ENCODE measurements at places on chromosomes 2 and 18. TPM values are rescaled to one million over a fixed set of nuclear protein-coding genes. Genes with fewer than 3 reads are reported as not detected.
A peak's percentile ranks its signal among the peaks of the same experiment; 100 is the strongest.

DNA sequence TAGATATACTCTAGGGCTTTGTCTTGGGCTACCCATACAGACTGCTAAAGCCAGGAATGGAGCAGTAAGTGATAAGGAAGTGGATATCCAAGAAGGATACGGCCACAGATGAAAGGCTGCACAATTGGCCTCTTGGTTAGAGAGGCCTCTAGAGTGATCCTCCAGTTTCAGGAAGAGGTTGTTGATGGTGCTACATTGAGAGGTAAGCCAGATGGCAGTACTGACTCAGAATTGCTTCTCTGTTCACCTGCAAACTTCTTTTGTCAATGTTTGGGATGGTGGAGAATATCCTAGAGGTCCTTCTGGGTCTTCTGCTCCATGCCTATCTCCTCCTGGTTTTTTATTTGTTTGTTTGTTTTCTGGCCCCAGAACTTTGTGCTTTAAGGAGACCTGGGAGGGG lies 226.8 kb upstream of the LRRTM1 start:
- no peaks in the 10 kb centered on the region for H3K4me1 ChIP-seq
- DNase-seq, result no peak
- H3K4me3 ChIP-seq, result no peak overlapping the region
- no peak overlapping the region for H3K27ac ChIP-seq

- H3K27ac ChIP-seq, result no peak overlapping the region
- peaks cover 16% of the 10 kb centered on the region for H3K36me3 ChIP-seq
- DNase-seq, result no peak
- H3K27me3 ChIP-seq, result no peaks in the 10 kb centered on the region
These were observed 53.9 kb downstream of the FN1 start for GRCh38 chr2:215382011-215382410.

- no peaks in the 10 kb centered on the region for H3K27me3 ChIP-seq
- no peak for DNase-seq
- no peak overlapping the region for H3K27ac ChIP-seq
- no peaks in the 10 kb centered on the region for H3K4me1 ChIP-seq
- no peaks in the 10 kb centered on the region for H3K36me3 ChIP-seq
These were observed 37.6 kb upstream of the PMAIP1 start for GRCh38 chr18:59861963-59862819.

DNA sequence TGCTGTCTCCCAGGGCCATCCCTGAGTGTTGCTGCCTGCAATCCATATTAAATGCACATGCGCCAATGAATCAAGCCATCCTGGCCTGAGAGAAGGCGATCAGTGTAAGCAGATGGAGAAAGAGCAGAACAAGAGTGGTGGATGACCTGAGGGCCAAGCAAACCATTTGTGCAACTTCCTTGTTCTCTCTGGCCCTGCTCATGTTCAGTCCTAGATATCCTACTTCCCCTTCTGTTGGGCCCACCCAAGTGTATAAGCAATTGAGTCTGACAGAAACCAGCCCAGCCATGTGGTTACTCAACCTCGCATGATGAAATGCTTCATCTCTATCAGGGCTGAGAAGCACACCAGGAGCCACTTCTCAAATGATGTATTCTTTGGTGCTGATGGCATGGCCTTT lies 383.1 kb upstream of the ID2 start:
- no peak overlapping the region for H3K27ac ChIP-seq
- DNase-seq, result no peak
- no peaks in the 10 kb centered on the region for H3K27me3 ChIP-seq

DNA sequence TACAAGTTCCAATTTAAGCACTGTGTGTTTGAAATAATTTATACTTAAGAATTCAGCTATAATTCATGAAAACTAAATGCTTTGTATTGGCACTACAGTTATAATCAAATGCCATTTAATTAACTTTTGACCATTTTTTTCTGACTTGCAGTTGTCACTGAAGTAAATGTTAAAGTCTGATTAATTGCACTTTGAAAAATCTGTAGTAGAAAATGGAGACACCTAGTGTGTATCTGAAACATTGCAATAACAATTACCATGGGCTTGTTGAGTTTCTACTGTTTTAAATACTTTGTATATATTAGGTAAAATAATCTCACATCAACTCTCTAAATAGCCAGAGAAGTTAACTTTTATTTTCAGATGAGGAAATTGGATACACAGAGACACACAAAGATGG lies 458.6 kb upstream of the FSIP2 start:
- no peaks in the 10 kb centered on the region for H3K27me3 ChIP-seq
- no peaks in the 10 kb centered on the region for H3K4me1 ChIP-seq
- DNase-seq, result no peak
- H3K36me3 ChIP-seq, result no peaks in the 10 kb centered on the region
- H3K27ac ChIP-seq, result no peak overlapping the region
- H3K4me3 ChIP-seq, result no peak overlapping the region

GRCh38 chr2:39571111-39571731 lies 94.5 kb upstream of the TMEM178A start:
- H3K27ac ChIP-seq, result peak overlapping the region; percentile 52
- H3K4me3 ChIP-seq, result no peak overlapping the region
- no peaks in the 10 kb centered on the region for H3K36me3 ChIP-seq
- peaks cover 8% of the 10 kb centered on the region for H3K4me1 ChIP-seq

DSC2 gene
- 3.8 TPM for total RNA-seq

SLC8A1 gene
- total RNA-seq, result 30.5 TPM

DNA sequence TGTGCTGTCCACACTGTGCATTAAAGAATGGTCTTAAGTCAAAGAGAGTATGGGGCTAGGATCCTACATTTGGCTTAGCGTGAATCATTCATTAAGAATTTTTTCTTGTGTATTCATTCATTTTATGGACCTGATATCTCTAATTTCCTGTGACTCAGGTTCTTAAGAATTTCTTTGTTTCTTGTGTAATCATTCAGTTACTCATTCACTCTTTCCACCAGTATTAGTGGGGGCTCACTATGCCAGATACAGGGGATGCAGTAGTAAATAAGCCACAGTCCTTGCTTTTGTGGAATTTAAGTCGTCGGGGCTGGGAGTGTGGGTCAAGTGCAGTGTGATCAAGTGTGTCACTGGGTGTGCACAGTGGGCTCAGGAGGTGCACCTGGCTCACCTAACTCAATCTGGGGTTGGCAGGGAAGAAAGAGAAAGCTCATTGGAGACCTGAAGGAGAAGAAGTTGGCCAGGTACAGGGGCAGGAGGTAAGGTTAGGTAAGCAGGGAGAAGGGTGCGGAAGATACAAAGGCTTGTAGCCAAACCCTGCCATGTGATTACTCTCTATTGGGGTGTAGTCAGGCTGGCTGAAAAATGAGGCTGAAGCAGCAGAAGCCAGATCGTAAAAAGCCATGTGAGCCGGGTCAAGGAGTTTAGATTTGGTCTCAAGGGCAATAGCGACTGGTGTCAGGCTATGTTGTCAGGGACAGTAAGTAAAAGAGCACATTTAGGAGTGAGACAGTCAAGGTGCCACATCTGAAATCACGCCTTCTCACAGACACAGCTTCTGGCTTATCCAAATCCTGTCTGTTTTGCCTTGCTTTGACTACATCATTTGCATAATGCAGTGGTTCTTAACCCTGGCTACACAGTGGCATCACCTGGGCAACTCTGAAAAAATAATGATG lies 67.2 kb downstream of the KCTD1 start:
- no peaks in the 10 kb centered on the region for H3K4me1 ChIP-seq
- H3K36me3 ChIP-seq, result no peaks in the 10 kb centered on the region
- no peak overlapping the region for H3K27ac ChIP-seq
- H3K4me3 ChIP-seq, result no peak overlapping the region
- no peaks in the 10 kb centered on the region for H3K27me3 ChIP-seq
- no peak for DNase-seq

DNA sequence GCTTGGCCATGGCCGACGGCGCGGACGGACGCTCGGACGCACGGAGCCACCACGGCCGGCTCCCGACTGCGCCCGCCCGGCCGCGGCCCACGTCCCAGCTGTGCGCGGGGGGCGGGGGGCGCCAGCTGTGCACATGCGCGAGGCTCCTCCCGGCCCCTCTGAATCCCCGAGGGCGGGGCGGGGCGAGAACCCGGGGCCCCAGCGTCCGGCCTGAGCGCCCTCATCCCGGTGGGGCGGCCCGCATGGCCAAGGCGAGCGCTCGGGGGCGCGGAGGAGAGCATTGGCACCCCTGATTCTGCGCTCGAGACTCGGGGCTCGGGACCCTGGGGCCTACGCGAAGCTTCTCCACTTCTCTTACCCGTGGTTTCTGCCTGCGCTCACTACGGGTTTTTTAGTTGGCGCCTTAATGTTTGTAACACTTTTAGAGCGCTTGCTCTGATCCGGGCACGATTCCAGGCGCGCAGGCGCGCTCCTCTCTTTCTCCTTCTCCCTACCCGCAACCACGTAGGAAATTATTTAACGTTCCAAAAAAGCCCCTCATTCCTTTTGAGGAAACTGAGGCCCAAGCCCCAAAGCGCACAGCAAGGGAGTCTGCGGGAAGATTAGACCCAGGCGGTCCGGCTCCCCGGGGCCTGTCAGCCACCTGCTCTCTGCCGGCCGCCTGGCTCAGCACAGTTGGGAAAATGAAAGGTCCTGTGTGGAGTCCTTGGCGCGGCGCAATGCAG lies at the start of gene PXDN:
TSS of gene PXDN (minus strand) at position 70 of the 725 bp plus-strand sequence. CDS start at position 10, 60 bp downstream.
- H3K4me3 ChIP-seq, result peak within 1 kb of the TSS; percentile 79
- H3K36me3 ChIP-seq, result no peaks in the 10 kb centered on the region
- no peaks in the 10 kb centered on the region for H3K27me3 ChIP-seq

DNA sequence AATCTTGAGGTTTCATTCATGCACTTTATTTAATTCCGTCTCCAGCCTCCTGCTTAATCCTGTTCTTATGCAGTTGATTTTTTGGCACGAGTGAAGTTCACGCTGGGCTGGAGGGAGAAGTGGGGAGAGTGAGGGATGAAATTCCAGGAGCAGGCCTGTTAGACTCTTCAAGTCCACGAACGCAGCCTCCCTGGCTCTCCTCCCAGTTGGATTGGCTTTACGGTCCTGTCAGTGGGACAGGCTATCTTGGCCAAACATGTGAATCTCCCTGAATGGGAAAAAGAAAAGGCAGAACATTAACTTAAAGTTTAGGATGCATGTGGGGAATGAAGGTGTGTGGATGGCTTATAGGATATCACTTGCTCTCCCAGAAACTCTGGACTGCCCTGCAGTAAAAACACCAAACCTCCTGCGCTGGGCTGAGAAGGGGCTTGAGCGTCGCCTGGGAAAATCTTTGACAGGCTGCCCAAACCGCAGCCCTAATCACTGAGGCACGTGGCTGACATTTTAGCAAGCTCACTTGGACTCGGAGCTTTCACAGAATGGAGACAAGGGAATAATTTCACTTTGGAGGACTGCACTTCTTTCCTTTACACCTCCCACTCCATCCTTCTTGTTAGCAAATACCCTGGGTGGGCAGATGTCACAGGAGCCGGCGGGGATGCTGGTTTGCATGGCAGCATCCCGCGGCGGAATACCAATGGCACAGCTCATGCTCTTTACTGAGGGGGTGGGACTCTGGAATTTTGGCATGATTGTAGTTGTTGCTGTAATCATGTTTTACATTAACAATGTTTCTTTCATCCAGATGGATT lies 93.9 kb downstream of the ACKR3 start:
- no peaks in the 10 kb centered on the region for H3K27me3 ChIP-seq
- no peak for DNase-seq
- H3K27ac ChIP-seq, result no peak overlapping the region
- peaks cover 4% of the 10 kb centered on the region for H3K4me1 ChIP-seq
- H3K4me3 ChIP-seq, result no peak overlapping the region

GULP1 gene
- total RNA-seq, result 68.8 TPM

ACADL gene
- total RNA-seq, result 50.3 TPM

GORASP2 gene
- 77.1 TPM for total RNA-seq

DNA sequence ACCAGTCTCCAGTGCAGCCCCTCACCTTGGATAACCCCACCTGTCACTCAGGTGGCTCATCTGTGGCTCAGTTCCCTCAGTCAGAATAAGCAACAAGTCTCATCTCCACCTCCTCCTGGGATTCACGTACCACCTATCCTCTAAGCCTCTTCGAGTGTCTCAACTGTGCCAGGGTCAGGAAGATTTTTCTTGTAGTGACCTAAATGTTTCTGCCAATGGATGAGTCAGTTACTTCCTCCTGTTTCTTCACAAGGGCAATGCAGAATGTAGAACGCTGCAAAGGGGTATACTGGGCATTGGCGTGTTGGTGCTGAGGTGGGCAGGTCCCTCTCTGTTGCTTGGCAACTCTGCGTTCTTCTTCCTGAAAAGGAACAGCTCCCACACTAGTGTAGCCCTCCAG lies 213.3 kb upstream of the CXCR4 start:
- H3K4me1 ChIP-seq, result no peaks in the 10 kb centered on the region
- H3K4me3 ChIP-seq, result no peak overlapping the region
- no peaks in the 10 kb centered on the region for H3K27me3 ChIP-seq
- DNase-seq, result no peak
- H3K27ac ChIP-seq, result no peak overlapping the region

- no peak for DNase-seq
- H3K4me1 ChIP-seq, result no peaks in the 10 kb centered on the region
- no peak overlapping the region for H3K27ac ChIP-seq
- H3K27me3 ChIP-seq, result no peaks in the 10 kb centered on the region
- no peak overlapping the region for H3K4me3 ChIP-seq
These were observed 211.2 kb downstream of the VAPA start for GRCh38 chr18:10124967-10125366.

GRCh38 chr2:205636549-205637319 lies 45.6 kb upstream of the NRP2 start:
- H3K27me3 ChIP-seq, result no peaks in the 10 kb centered on the region
- no peak for DNase-seq
- no peak overlapping the region for H3K27ac ChIP-seq
- no peak overlapping the region for H3K4me3 ChIP-seq
- H3K4me1 ChIP-seq, result no peaks in the 10 kb centered on the region

DNA sequence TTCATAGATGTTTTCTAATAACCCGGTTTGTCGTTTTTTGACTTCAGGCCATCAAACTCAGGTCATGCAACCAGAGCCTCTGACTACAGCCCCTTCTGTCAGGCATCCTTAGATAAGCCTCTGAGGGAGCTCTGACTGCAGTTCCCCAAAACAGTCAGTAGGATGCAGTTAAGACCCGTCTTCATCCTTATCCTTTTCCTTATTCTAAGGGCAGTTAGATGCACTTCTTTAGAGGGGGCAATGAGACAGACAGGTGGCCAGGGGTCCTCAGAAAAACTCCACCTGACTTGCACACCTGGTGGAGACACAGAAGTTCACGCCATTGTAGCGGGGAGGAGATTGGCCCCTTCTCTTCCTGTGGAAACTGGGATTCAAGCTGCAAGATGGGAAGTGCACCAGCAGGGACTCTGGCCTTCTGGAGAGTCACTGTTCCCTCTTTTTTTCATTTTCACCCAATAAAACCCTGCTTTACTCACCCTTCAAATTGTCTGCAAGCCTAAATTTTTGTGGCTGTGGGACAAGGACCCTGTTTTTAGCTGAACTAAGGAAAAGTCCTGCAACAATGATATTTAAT lies 104.8 kb upstream of the TFPI start:
- no peaks in the 10 kb centered on the region for H3K4me1 ChIP-seq
- H3K27me3 ChIP-seq, result no peaks in the 10 kb centered on the region
- DNase-seq, result no peak
- H3K36me3 ChIP-seq, result no peaks in the 10 kb centered on the region
- no peak overlapping the region for H3K4me3 ChIP-seq

- no peaks in the 10 kb centered on the region for H3K27me3 ChIP-seq
- H3K27ac ChIP-seq, result no peak overlapping the region
- H3K4me3 ChIP-seq, result no peak overlapping the region
- no peaks in the 10 kb centered on the region for H3K36me3 ChIP-seq
These were observed 35.5 kb upstream of the BMP10 start for GRCh38 chr2:68906716-68907115.

HOXD12 gene
- total RNA-seq, result not detected

GRCh38 chr2:38947241-38948239 lies 57.9 kb downstream of the ARHGEF33 start:
- H3K27me3 ChIP-seq, result no peaks in the 10 kb centered on the region
- no peaks in the 10 kb centered on the region for H3K4me1 ChIP-seq
- DNase-seq, result peak; percentile 82
- H3K36me3 ChIP-seq, result peaks cover 2% of the 10 kb centered on the region
- H3K4me3 ChIP-seq, result no peak overlapping the region
